ENCODE measurements at places on chromosomes 3 and 15. TPM values are rescaled to one million over a fixed set of nuclear protein-coding genes. Genes with fewer than 3 reads are reported as not detected.

The RPP25 gene
- total RNA-seq = 7.5 TPM

The LRRC2 gene
- 0.07 TPM for total RNA-seq

DNA sequence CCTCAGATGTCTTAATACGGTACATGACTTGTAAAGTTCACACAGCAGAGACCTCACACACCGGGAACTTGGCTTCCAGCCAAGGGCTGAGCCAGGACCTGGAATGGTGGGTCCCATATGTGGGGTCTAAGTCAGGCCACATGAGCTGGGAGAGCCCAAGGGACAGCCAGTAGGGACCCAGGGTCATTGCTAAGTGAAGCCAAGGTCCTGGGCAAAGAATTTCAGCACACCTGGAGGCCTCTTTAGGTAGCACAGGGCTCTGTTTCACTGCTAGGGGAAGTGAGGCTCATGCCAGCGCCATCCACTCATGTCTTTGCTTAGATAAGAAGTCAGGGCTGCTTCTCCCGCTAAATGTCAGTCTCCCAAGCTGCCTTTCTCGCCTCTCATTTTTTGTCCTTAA, 116.6 kb upstream of the TLE3 start:
- DNase-seq = no peak
- no peaks in the 10 kb centered on the region for H3K4me1 ChIP-seq

GRCh38 chr3:11610700-11611275, 32.9 kb downstream of the VGLL4 start:
- DNase-seq = no peak
- no peaks in the 10 kb centered on the region for H3K27me3 ChIP-seq
- H3K27ac ChIP-seq = no peak overlapping the region

The GNAT1 gene
- not detected for total RNA-seq

The TMOD3 gene
- total RNA-seq = 61.3 TPM

The ADAMTSL3 gene
- not detected for total RNA-seq

DNA sequence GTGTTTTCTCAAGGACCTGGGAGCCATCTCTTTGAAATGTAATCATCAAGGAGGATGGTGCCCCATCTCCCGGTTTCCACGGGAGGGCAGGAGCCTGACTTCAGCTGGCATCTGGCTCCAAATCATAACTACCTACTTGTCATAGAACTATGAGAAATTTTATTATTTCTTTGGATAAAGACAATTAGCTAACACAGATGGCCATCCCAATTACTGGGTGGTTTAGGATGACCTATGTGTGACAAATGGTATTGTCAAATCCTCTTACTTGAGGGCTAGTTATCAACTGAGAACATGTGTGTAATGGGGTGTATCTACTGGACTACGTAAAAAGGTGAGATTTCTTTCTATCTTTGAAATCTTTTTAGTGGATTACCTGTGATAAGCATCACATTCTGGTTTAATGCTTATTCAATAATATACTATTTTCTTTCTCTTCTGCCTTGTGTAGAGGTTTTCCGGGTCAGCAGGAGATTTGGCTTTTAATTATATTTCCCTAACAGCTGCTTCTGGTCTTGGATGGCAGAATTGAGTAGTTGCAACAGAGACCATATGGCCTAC, 15.3 kb upstream of the PARP14 start:
- no peak overlapping the region for H3K4me3 ChIP-seq
- H3K27ac ChIP-seq = no peak overlapping the region
- peaks cover 17% of the 10 kb centered on the region for H3K27me3 ChIP-seq
- H3K4me1 ChIP-seq = peaks cover 29% of the 10 kb centered on the region
- DNase-seq = no peak

GRCh38 chr3:136835089-136835812, 16.3 kb downstream of the SLC35G2 start:
- peaks cover 6% of the 10 kb centered on the region for H3K27me3 ChIP-seq
- DNase-seq = no peak
- H3K36me3 ChIP-seq = peaks cover 20% of the 10 kb centered on the region
- H3K4me3 ChIP-seq = no peak overlapping the region
- peaks cover 24% of the 10 kb centered on the region for H3K4me1 ChIP-seq
- no peak overlapping the region for H3K27ac ChIP-seq

DNA sequence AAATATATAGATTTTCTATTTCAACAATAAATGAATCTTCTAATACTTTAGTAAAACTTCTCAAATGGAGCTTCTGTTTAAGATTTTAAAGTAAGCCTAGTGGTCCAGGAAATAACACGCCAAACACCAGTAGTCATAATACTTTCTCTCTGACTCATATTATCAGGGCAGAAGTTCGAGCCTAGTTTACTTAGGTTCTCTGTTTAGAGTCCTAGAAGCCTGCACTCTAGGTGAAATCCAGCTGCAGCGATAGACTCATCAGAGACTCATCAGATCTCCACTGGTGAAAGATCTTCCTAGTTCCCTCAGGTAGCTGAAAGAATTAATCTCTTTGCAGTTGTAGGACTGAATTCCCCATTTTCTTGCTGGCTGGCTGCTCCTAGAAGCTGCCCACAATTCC, 552.5 kb upstream of the ROBO2 start:
- no peaks in the 10 kb centered on the region for H3K36me3 ChIP-seq
- DNase-seq = no peak
- H3K4me3 ChIP-seq = no peak overlapping the region
- H3K27ac ChIP-seq = no peak overlapping the region
- H3K27me3 ChIP-seq = no peaks in the 10 kb centered on the region

- DNase-seq = no peak
- H3K36me3 ChIP-seq = no peaks in the 10 kb centered on the region
- no peaks in the 10 kb centered on the region for H3K4me1 ChIP-seq
- no peak overlapping the region for H3K4me3 ChIP-seq
Observed at GRCh38 chr15:98177966-98178592, 217.6 kb downstream of the ARRDC4 start.

The MORC1 gene
- not detected for total RNA-seq

GRCh38 chr3:156787926-156788663, 38.1 kb upstream of the LEKR1 start:
- H3K27ac ChIP-seq = no peak overlapping the region
- H3K4me3 ChIP-seq = no peak overlapping the region
- peaks cover 42% of the 10 kb centered on the region for H3K4me1 ChIP-seq

DNA sequence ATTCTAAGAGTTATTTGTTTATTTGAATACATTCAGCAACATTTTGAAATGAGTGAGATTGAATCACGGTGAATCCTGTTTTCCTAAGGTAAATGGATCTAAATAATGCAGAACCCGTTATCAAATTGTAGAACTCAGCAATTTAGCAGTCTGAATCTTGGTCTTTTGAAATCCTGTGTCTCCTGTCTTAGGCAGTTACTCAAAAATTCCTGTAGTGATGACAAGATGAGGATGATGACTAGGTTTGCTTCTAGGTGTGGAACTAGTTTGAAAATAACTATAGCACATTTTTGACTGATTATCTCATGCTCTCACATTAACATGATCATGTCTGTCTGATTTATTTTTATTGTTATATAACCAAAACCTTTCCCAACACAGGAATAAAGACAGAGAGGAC, 115.0 kb downstream of the RAP2B start:
- no peaks in the 10 kb centered on the region for H3K36me3 ChIP-seq
- H3K4me3 ChIP-seq = no peak overlapping the region
- peaks cover 9% of the 10 kb centered on the region for H3K4me1 ChIP-seq
- no peaks in the 10 kb centered on the region for H3K27me3 ChIP-seq
- no peak overlapping the region for H3K27ac ChIP-seq
- no peak for DNase-seq

DNA sequence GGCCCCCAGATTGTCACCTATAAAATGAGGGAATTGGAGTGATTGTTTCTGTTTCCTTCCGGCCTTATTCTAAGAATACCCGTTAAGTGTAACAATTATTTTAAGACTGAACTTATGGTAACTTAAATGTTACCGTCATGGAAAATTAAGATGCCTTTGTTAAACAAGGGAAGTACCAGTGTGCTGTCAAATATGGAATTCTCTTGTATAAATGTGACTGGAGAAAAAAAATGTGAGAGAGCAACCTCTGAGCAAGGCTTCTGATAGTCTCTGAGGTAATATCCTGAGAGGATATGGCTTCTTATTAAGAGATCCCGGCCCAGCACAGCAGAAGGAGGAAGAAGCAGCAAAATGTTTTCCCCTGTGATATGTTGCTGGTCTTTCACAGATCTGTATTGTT, 480.7 kb upstream of the ADAMTS9 start:
- no peak overlapping the region for H3K27ac ChIP-seq
- H3K36me3 ChIP-seq = no peaks in the 10 kb centered on the region
- no peaks in the 10 kb centered on the region for H3K27me3 ChIP-seq
- no peaks in the 10 kb centered on the region for H3K4me1 ChIP-seq
- no peak for DNase-seq

DNA sequence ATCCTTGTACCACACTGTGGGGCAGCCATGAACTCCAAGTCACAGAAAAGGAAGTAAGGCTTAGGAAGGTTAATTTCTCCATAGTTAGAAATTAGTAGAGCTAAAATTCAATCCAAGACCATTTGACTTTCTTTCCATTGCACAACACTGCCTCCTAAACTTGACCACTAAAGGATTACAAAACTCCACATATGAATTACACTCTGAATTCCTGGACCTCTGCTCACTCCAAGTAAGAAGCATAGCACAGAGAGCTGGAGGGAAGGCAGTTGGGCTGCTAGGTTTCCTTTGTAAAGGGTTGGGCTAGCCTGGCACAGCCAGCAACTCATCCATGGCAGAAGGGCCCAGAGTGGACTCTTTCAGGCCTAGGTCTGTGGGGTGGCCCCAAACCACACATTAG, 134.4 kb downstream of the MYLK start:
- H3K27me3 ChIP-seq = peaks cover 28% of the 10 kb centered on the region
- no peaks in the 10 kb centered on the region for H3K36me3 ChIP-seq
- no peak overlapping the region for H3K27ac ChIP-seq
- no peak for DNase-seq

GRCh38 chr15:40593588-40594428, at the start of gene KNL1:
Gene KNL1, plus strand, starts transcription at chr15:40594249. Its CDS starts 8,683 bp downstream, at chr15:40602932.
- peaks cover 45% of the 10 kb centered on the region for H3K4me1 ChIP-seq
- peaks cover 15% of the 10 kb centered on the region for H3K36me3 ChIP-seq
- H3K27ac ChIP-seq = peak within 1 kb of the TSS; percentile 99
- H3K4me3 ChIP-seq = peak within 1 kb of the TSS; percentile 93
- DNase-seq = peak; percentile 94

GRCh38 chr15:62121273-62122015, 43.6 kb downstream of the C2CD4B start:
- H3K27me3 ChIP-seq = peaks cover 2% of the 10 kb centered on the region
- H3K4me1 ChIP-seq = peaks cover 32% of the 10 kb centered on the region
- no peaks in the 10 kb centered on the region for H3K36me3 ChIP-seq
- DNase-seq = no peak
- no peak overlapping the region for H3K4me3 ChIP-seq
- H3K27ac ChIP-seq = no peak overlapping the region

Measured in activated CD8-positive, alpha-beta memory T cell treated with anti-CD3 and anti-CD28 coated beads, Interleukin-2, amount 10 ng/mL, durations not matched to agents 7 days and 5 days (primary cell).